ENCODE measurements at places on chromosomes 16 and 17.
A peak's percentile ranks its signal among the peaks of the same experiment; 100 is the strongest.

GRCh38 chr16:89335803-89336485 lies 118.4 kb downstream of the ZNF778 start:
- no peak for DNase-seq

GRCh38 chr17:76499267-76499667 lies 2.0 kb downstream of the RHBDF2 start:
- peak; percentile 78 for DNase-seq

GRCh38 chr16:49498666-49499413 lies 125.2 kb downstream of the C16orf78 start:
- no peak for DNase-seq

DNA sequence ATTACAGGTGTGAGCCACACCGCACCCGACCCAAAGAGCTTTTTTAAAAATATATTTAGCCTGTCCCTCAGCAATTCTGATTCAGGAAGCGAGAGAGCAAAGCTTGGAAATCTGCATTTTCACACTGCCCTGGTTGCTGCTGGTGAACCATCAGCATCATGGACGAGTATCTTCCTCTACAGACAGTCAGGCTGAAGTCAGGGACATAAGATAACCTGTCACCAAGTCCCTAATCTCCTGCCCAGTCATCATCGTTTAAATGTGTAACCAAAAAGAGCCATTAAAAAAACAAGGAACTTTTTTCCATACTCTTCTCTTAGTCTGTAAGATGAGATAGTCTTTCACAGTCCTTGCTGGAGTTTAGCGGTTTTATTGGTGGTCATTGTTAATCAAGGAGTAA lies 6.7 kb downstream of the PMM2 start:
- DNase-seq = no peak

GRCh38 chr17:81460856-81461460 lies 51.6 kb downstream of the ACTG1 start:
- DNase-seq = no peak

GRCh38 chr17:44375196-44376017 lies 11.8 kb upstream of the FAM171A2 start:
- no peak for DNase-seq

GRCh38 chr17:37051833-37052232 lies 103.1 kb downstream of the AATF start:
- no peak for DNase-seq

DNA sequence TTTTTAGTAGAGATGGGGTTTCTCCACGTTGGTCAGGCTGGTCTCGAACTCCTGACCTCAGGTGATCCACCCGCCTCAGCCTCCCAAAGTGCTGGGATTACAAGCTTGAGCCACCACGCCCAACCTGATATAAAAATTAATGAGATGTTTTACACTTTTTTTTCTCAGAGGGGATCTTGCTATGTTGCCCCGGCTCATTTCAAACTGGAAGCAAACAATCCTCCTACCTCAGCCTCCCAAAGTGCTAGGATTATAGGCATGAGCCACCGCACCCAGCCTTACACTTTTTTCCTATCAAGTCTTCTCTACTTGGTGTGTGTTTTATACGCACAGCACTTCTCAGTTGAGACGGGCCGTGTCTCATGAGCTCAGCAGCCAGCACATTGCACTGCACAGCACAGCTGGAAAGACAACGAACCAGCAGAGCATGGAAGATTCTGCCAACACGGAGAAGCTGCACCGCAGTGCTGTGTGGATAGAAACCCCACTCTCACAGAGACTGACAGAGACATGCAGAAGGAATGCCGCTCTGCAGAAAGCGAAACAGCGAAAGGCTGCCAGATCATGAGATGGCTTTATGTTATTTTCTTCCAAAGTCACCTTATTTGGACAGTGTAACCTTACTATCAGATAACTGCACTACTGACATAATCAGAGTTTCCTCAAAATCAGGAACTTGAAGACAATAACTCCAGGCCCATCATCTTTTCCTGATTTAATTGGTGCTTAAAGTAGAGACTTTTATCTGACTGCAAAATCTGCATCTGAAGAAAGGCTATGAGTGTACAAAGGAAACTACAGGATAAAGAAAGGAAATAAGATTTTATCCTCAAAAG lies 6.5 kb upstream of the QRICH2 start:
- DNase-seq = no peak

DNA sequence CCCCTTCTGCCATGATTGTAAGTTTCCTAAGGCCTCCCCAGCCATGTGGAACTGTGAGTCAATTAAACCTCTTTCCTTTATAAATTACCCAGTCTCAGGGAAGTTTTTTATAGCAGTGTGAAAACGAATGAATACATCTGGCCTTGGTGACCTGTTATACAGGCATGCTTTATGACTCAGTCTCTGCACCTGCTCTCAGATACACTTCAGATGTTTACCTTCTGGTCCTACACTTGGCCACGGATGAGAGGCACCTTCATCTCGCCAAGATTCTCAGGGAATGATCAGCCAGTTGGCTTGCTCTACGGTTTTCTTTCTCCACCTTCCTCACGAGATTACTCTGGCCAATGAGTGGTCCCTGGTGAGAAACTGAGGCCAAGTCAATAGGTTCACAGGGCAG lies 304.7 kb downstream of the CA10 start:
- DNase-seq = no peak

GRCh38 chr16:67490335-67491096 lies 7.2 kb upstream of the AGRP start:
- no peak for DNase-seq

DNA sequence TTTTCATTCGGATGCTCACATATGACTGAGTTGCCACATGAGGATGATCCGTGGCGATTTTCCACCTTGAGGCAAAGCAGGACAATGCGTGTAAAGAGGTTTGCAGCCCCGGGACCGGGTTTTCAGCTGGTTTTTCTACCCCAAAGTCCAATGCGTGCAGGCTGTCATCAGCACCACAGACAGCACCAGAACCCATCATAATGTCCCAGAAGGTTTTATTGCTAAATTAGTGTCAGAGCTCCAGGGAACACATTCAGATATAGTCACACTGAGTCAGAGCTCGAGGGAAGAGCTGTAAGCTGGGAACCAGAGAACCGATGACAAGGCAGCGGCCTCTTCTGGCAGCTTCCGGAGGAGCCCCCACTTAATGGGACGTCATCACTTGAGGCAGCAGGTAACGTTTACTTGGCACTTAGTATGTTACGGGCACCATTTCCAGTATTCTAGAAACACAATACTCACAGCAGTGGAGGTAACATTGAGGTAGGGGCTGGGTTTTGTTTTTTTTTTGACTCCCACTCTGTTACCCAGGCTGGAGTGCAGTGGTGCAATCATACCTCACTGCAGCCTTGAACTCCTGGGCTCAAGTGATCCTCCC lies 8.9 kb upstream of the NAGPA start:
- DNase-seq = peak; percentile 71

DNA sequence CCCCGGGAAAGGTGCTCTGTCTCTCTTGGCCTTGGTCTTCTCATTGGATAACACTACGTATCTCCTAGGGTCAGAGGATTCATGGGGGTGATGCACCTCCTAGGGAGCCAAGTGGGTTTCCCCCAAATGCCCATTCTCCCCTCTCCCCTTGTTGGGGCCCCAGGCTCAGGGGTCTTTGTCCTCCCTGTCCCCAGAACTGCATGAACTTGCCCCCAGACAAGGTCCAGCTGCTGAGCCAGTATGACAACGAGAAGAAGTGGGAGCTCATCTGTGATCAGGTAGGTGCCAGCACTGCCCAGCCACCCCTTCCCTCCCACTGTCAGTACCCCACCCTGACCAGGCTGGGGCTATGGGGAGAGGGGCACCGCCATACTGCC lies 8.7 kb downstream of the FMNL1 start:
- no peak for DNase-seq

GRCh38 chr17:62592341-62593099 lies 35.0 kb upstream of the MRC2 start:
- peak; percentile 19 for DNase-seq

DNA sequence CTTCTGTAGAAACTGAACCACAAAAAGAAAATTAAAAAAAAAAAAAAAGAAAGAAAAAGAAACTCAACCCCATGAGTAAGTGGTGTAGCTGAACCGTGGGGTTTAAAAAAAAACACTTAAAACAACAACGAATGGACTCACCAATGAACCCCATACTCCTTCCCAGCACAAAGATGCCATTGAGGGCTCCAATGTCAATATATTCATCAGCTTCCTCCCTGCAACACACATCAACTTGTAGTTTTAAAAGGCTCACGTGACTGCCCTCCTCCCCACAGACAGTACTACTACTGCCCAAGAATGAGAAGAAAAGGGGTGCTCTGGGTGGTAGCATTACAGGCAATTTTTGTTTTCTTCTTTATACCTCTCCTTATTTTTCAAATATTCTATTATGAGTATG lies 3.3 kb upstream of the KLHL11 start:
- DNase-seq = no peak
